ENCODE measurements at places on chromosomes 5 and 9.

- no peaks in the 10 kb centered on the region for H3K36me3 ChIP-seq
- peaks cover 1% of the 10 kb centered on the region for H3K27me3 ChIP-seq
- H3K27ac ChIP-seq, result no peak overlapping the region
Observed at GRCh38 chr9:10255758-10256157, 357.0 kb downstream of the PTPRD start.

DNA sequence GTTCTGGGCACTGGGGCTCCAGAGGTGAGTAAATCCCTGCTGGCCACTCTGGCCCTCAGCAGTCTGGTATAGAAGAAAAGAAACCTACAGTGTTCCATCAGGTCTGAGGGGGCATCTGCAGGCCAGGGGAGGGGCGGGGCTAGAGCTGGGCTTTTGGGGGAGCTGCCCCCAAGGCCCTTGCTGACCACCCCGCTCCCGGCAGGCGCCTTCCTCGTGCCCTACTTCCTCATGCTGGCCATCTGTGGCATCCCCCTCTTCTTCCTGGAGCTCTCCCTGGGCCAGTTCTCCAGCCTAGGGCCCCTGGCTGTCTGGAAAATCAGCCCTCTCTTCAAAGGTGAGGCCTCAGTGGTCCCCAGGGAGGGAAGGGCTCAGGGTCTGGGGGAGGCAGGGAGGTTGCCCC lies 6.7 kb downstream of the SLC6A7 start:
- no peak for DNase-seq
- peaks cover 2% of the 10 kb centered on the region for H3K27me3 ChIP-seq
- H3K4me3 ChIP-seq, result no peak overlapping the region
- no peak overlapping the region for H3K27ac ChIP-seq
- H3K4me1 ChIP-seq, result no peaks in the 10 kb centered on the region

DNA sequence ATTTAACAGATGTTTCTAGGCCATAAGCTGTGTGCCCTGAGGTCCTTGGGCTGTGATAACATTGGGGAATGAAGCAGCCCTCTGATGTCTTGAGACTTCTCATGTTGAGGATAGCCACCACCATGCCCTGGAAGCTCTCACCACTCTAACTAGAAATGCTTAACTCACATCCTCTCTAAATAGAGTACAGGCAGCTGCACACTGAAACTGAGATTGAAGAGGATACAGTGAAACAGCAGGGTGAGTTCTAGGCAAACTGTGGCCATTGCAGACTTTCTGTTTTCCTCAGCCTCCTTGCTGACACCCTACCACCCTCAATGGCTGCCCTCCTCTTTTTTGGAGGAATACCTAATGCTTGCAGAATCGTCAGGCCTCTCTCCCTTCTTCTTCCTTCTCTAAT lies 22.4 kb downstream of the UTP15 start:
- no peak for DNase-seq
- peaks cover 2% of the 10 kb centered on the region for H3K27me3 ChIP-seq
- no peak overlapping the region for H3K27ac ChIP-seq
- H3K4me3 ChIP-seq, result no peak overlapping the region
- no peaks in the 10 kb centered on the region for H3K4me1 ChIP-seq

GRCh38 chr5:96292582-96293247 lies 140.3 kb downstream of the PCSK1 start:
- no peak for DNase-seq
- no peak overlapping the region for H3K4me3 ChIP-seq
- H3K36me3 ChIP-seq, result no peaks in the 10 kb centered on the region
- H3K4me1 ChIP-seq, result no peaks in the 10 kb centered on the region
- peaks cover 4% of the 10 kb centered on the region for H3K27me3 ChIP-seq

GRCh38 chr9:131986089-131986488 lies 93.6 kb downstream of the MED27 start:
- H3K27ac ChIP-seq, result no peak overlapping the region
- no peaks in the 10 kb centered on the region for H3K27me3 ChIP-seq
- H3K4me1 ChIP-seq, result no peaks in the 10 kb centered on the region
- H3K4me3 ChIP-seq, result no peak overlapping the region

GRCh38 chr9:33198165-33198564 lies 31.0 kb upstream of the B4GALT1 start:
- no peaks in the 10 kb centered on the region for H3K36me3 ChIP-seq
- no peaks in the 10 kb centered on the region for H3K27me3 ChIP-seq
- H3K27ac ChIP-seq, result no peak overlapping the region
- H3K4me3 ChIP-seq, result no peak overlapping the region
- H3K4me1 ChIP-seq, result peaks cover 14% of the 10 kb centered on the region
- no peak for DNase-seq

DNA sequence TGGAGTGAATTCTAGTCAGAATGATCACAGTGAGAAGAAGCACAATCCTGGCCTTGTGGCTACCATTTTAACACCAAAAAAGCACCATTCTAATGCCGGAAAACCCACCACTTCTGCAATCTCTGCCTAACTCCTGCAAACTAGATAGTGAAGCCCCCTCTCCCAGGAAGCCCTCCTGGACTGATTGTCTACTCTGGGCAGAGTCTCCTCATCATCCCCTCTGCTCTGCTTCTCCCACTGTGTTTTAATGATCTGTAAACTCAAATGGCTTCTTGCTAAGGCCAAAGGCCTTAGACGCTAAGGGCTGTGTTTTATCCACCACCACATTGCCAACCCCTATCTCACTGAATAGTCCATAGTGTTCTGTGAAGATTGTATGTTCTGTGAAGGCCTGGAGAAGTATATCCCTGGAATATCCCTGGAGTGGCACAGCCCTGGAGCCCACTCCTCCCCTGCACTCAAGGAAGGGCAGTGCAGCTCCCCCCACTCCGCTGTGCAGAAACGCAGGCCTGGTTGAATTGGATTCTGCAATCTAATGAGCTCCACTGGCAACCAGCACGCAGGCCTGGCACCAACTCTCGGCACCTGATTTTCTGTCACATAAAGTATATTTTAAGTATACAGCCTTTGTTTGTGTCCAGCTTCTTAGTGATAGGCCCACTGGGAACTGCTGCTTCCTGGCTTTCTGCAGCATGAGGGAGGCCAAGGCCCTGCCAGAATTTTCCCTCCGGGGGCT lies 126.3 kb downstream of the ATPSCKMT start:
- H3K36me3 ChIP-seq, result no peaks in the 10 kb centered on the region
- no peak for DNase-seq
- peaks cover 3% of the 10 kb centered on the region for H3K27me3 ChIP-seq
- H3K27ac ChIP-seq, result no peak overlapping the region
- H3K4me1 ChIP-seq, result no peaks in the 10 kb centered on the region

DNA sequence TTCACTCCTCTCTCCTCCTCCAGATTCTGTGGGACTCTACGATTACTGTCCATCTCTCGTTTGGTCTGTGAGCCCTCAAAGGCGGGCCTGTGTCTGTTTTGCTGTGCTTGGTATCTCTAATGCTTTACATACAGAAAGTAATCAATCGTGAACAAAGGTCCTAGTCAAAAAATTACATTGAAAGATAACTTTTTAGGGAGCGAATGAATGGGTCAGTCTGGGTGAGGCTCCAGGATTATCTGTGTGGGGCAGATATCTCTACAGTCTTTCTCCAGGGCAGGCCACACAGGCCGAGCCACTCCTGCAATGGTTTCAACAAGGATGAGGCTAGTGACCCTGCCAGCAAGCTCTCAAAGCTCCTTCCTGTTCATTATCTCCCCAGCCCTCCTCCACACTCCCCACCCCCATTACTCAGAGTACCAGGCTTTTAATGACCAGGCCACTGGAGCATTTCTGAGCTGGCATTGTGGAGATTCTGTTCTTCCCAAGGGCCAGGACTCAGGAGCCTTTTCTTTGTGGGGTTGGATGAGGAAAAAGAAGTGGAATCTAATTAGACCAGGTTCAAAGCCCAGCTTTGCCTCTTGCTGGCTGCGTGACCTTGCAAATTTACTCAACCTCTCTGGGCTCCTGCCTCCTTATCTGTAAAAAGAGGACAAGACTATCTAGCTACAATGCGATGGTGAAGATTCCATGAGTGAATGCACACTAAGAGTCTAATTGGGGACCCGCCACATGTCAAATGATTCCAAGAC lies 10.2 kb downstream of the CORO2A start:
- no peak overlapping the region for H3K27ac ChIP-seq
- no peak for DNase-seq
- H3K4me1 ChIP-seq, result no peaks in the 10 kb centered on the region
- H3K27me3 ChIP-seq, result peaks cover 2% of the 10 kb centered on the region

DNA sequence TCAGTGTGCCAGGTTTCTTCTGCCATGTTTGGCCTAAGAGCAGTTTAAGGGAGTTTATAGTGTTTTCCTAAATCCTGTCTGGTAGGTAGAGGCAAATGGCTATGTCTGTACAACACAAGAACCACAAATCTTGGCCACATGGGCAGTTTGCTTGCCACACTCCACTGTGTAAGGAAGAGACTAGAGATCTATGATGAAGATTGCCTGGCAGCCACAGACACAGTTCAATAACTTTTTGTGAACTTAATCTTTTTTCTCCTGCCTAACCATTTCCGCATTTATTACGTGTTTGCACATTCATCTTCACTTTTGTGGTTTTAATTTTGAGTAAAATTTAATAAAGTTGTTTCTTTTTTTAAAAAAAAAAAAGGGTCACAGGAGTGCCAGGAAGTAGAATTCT lies 5.8 kb downstream of the MFAP3 start:
- no peaks in the 10 kb centered on the region for H3K27me3 ChIP-seq
- peaks cover 57% of the 10 kb centered on the region for H3K4me1 ChIP-seq
- peak; percentile 22 for DNase-seq
- peaks cover 7% of the 10 kb centered on the region for H3K36me3 ChIP-seq
- H3K27ac ChIP-seq, result peak overlapping the region; percentile 78
- no peak overlapping the region for H3K4me3 ChIP-seq

- no peaks in the 10 kb centered on the region for H3K27me3 ChIP-seq
- no peaks in the 10 kb centered on the region for H3K36me3 ChIP-seq
- no peak for DNase-seq
- H3K4me1 ChIP-seq, result peaks cover 10% of the 10 kb centered on the region
Observed at GRCh38 chr9:20253635-20254034, 368.7 kb downstream of the MLLT3 start.

GRCh38 chr5:176173647-176174046 lies 64.6 kb upstream of the SIMC1 start:
- DNase-seq, result no peak
- H3K27me3 ChIP-seq, result peaks cover 3% of the 10 kb centered on the region
- H3K4me1 ChIP-seq, result no peaks in the 10 kb centered on the region
- H3K36me3 ChIP-seq, result no peaks in the 10 kb centered on the region
- no peak overlapping the region for H3K4me3 ChIP-seq

GRCh38 chr9:107751567-107752210 lies 262.1 kb upstream of the KLF4 start:
- H3K36me3 ChIP-seq, result no peaks in the 10 kb centered on the region
- DNase-seq, result no peak
- no peak overlapping the region for H3K4me3 ChIP-seq
- H3K4me1 ChIP-seq, result no peaks in the 10 kb centered on the region
- no peak overlapping the region for H3K27ac ChIP-seq

GRCh38 chr9:27799326-27799725 lies 226.0 kb upstream of the C9orf72 start:
- H3K27ac ChIP-seq, result no peak overlapping the region
- DNase-seq, result no peak
- no peaks in the 10 kb centered on the region for H3K36me3 ChIP-seq
- H3K4me1 ChIP-seq, result no peaks in the 10 kb centered on the region
- no peak overlapping the region for H3K4me3 ChIP-seq
- peaks cover 2% of the 10 kb centered on the region for H3K27me3 ChIP-seq

DNA sequence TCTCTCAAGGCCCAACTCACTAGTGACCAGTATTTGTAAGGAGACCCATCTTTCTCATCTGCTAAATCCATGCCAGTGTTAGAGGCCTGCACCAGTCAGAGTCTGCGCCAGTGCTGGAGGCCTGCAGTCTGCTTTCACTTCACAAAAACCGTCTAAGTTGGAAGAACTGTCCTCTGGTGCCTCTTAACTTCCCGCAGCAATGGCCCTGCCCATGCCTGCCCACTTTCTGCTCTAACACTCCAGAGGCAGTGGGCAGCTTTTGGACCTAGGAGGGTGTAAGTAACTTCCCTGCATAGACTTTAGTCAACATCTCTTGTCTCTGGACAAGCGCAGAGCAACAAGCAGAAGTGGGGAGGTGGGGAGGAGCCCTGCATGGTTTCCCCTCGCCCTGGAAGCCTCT lies 152.9 kb downstream of the AUH start:
- H3K27ac ChIP-seq, result peak overlapping the region; percentile 95
- DNase-seq, result no peak
- peak overlapping the region; percentile 40 for H3K4me3 ChIP-seq

- H3K36me3 ChIP-seq, result peaks cover 48% of the 10 kb centered on the region
- no peaks in the 10 kb centered on the region for H3K27me3 ChIP-seq
- DNase-seq, result no peak
- H3K27ac ChIP-seq, result no peak overlapping the region
- H3K4me3 ChIP-seq, result no peak overlapping the region
Observed at GRCh38 chr9:20980832-20981455, 50.5 kb downstream of the HACD4 start.

DNA sequence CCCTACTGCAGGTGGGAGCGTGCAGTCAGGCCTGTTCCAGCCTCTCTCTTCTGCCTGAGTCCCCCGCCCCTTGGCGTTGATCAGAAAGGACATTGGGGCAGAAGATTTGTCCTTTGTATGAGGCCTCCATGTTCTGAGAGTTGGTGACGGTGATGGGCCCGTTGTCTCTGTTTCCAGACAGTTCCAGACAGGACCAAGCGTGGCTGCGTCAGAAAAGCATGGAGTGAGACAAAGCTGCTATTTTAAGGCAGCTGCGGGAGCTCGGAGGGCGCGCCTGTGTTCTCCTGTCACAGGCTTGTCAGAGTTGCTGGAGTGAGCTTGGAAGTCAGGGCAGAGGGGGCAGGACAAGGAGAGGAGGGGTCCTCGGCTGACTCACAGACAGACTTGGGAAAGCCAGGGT lies 32.1 kb upstream of the SH3PXD2B start:
- no peaks in the 10 kb centered on the region for H3K4me1 ChIP-seq
- H3K36me3 ChIP-seq, result no peaks in the 10 kb centered on the region

- H3K27me3 ChIP-seq, result no peaks in the 10 kb centered on the region
- DNase-seq, result no peak
- no peaks in the 10 kb centered on the region for H3K36me3 ChIP-seq
- H3K4me1 ChIP-seq, result no peaks in the 10 kb centered on the region
Observed at GRCh38 chr5:53403291-53403690, 77.1 kb upstream of the FST start.

DNA sequence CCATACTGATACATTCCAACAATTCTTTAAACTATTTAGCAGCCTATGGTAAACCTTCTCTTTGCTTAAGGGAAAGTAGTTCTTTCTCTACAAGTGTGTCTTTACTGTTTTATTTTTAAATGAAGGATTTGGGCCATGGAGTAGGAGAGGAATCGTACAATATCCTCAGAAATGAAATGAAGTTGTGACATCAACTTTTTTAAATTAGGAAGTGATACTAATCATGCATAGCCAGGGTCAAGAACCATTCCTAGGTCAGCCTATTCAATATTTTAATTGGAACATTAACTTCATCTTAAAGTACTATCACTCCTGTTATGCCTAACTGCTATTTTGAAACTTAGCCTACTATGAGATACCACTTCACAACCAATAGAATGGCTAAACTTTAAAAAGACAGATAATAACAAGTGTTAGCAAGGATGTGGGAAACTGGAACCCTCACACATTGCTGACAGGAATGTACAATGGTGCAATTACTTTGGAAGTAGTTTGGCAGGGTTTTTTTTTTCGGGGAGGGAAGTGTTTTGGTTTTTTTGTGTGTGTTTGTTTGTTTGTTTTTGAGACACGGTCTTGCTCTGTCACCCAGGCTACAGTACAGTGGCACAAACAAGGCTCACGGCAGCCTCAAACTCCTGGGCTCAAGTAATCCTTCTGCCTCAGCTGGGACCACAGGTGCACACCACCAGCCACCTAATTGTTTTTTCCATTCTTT lies 10.7 kb downstream of the AGTPBP1 start:
- H3K27me3 ChIP-seq, result no peaks in the 10 kb centered on the region
- peaks cover 82% of the 10 kb centered on the region for H3K4me1 ChIP-seq
- DNase-seq, result no peak

GRCh38 chr9:104374711-104375110 lies 129.4 kb upstream of the OR13F1 start:
- no peak overlapping the region for H3K4me3 ChIP-seq
- no peaks in the 10 kb centered on the region for H3K4me1 ChIP-seq
- no peaks in the 10 kb centered on the region for H3K27me3 ChIP-seq
- no peak for DNase-seq
- no peak overlapping the region for H3K27ac ChIP-seq
- no peaks in the 10 kb centered on the region for H3K36me3 ChIP-seq

All from immature natural killer cell (primary cell).